ENCODE measurements at places on chromosomes 6 and 20.

DNA sequence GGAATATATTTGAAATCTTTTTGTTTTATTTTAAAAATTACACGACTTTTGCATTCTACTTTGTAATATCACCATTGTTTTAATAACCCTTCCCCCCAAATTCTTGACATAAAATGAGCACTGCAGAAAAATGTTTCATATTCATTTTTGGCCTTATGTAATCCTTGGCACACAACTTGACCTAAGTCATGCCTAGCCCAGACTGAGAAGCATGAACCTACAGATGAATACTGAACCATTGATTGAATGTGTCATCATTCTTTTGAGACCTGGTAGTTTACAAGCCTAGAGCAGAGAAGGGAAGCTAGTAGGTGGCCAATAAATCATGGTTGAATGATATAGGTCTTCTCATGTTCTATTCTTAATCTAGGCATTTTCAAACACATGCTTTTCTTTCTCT is 89.4 kb upstream of the EDN1 start:
- no peaks in the 10 kb centered on the region for H3K4me1 ChIP-seq
- H3K27ac ChIP-seq = no peak overlapping the region
- no peak overlapping the region for H3K4me3 ChIP-seq
- no peaks in the 10 kb centered on the region for H3K36me3 ChIP-seq
- no peak for DNase-seq

GRCh38 chr20:45354423-45355208 is 6.4 kb upstream of the SDC4 start:
- DNase-seq = no peak
- no peaks in the 10 kb centered on the region for H3K36me3 ChIP-seq
- peaks cover 19% of the 10 kb centered on the region for H3K4me1 ChIP-seq
- no peak overlapping the region for H3K4me3 ChIP-seq

GRCh38 chr6:104599821-104600638 is 259.7 kb downstream of the HACE1 start:
- no peak for DNase-seq
- no peaks in the 10 kb centered on the region for H3K36me3 ChIP-seq
- H3K4me3 ChIP-seq = no peak overlapping the region
- H3K27me3 ChIP-seq = no peaks in the 10 kb centered on the region
- H3K27ac ChIP-seq = no peak overlapping the region
- no peaks in the 10 kb centered on the region for H3K4me1 ChIP-seq

DNA sequence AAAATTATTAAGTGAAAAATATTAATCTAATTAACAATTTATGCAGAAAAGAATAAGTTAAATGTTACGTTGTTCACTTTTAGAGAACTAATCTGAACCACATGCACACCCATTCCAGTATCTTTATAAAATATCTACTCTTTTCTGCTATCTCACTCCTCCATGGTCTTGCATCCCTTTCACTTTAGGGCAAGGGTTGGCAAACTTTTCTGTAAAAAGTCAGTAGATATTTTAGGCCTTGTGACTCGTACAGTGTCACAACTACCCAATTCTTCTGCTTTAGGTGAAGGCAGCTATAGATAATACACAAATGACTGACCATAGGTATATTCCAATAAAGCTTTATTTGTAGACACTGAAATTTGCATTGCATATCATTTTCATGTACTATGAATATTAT is 39.7 kb upstream of the SUPT3H start:
- peaks cover 27% of the 10 kb centered on the region for H3K27me3 ChIP-seq
- no peak overlapping the region for H3K4me3 ChIP-seq
- peaks cover 24% of the 10 kb centered on the region for H3K4me1 ChIP-seq
- no peak for DNase-seq
- H3K27ac ChIP-seq = no peak overlapping the region

- H3K27ac ChIP-seq = no peak overlapping the region
- no peak overlapping the region for H3K4me3 ChIP-seq
- H3K27me3 ChIP-seq = no peaks in the 10 kb centered on the region
Measured at GRCh38 chr6:145327586-145327985, 407.7 kb downstream of the EPM2A start.
